ENCODE measurements at places on chromosomes 7 and 10.

DNA sequence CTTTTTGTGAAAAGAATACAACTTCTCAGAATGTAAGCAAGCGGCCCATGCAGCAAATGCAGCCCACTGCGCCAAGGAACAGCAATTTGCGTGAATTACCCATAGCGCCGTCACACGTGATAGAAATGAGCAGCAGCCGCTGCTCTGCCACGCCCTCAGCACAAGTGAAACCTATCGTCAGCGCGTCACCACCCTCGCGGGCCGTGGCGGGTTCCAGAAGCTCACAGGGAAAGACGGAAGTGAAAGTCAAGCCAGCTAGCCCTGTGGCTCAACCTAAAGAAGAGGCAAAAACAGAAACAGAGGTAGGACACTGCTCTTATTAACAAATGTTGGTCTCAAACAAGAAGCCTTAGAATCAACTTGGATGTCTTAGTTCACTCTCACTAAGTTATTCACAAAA is 70.5 kb downstream of the SHH start:
- no peak for DNase-seq

DNA sequence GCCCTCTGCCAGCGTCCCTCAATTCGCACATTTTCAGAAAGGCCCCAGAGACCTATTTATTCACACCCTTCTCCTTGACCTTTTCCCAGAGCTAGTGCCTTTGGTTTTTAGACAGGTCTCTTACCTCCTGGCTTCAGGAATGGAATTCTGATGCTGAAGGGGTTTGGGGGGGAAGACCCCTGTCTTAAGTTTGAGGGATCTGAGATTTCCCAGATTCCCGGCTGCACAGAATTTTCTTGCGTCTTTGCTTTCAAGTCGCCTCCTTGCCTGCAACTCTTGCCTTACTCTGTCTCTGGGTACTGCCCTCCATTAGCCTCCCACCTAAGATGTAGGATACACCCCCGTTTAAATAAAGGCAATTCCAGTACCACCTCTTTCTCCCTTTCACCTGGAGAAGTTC is 1.9 kb downstream of the GATA3 start:
- DNase-seq, result no peak

DNA sequence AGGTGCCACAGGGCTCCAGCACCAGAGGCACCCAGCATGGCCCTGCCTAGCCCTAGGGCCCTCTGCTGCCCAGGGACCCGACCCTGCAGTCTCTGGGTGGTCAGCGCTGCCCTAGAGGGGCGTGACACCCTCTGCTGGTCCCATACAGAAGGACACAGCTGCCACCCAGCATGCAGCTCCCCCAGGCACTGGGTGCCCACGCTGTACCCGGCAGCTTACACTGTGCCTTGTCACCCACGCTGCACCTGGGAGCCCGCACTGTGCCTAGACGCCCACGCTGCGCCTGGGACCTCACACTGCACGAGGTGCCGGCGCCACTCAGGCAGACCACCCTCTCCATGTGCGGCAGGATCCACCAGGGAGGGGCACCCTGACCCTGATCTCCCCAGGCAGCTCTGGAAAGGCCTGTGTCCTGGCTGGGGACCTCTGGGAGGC is 55.2 kb downstream of the PWWP2B start:
- DNase-seq, result peak; percentile 70

GRCh38 chr7:124411796-124412195 is 353.8 kb downstream of the GPR37 start:
- no peak for DNase-seq

DNA sequence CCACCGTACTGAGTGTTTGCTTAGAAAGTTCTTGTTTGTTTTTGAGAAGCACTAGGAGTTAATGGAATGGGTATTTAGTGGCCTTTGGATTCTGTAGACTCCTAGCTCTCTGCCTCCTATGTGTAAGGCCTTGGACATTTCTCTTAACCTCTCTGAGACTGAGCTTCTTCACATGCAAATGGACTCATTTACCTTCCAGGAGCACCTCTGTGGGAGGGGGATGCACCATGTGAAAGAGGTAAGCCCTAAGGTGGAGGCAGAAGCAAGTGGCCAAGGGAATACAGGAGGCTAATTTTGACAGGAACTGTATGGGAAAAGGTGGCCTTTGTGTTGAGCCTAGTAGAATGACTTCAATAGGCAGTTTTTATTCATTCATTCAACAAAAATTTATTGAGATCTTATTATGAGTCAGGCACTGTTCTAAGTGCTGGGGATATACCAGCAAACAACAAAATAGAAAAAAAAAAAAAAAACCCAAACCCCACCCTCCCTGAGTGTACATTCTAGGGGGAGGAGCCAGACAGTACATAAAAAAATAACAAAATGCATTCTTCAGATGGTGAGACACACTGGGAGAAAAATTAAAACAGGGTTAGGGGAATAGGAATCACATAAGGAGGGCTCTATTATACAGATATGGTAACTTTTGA is 9.2 kb upstream of the EPHA1 start:
- no peak for DNase-seq

GRCh38 chr10:132685101-132685891 is 100.7 kb downstream of the NKX6-2 start:
- peak; percentile 91 for DNase-seq

- DNase-seq, result no peak
Observed at GRCh38 chr7:130063036-130063435, 7.3 kb upstream of the KLHDC10 start.

DNA sequence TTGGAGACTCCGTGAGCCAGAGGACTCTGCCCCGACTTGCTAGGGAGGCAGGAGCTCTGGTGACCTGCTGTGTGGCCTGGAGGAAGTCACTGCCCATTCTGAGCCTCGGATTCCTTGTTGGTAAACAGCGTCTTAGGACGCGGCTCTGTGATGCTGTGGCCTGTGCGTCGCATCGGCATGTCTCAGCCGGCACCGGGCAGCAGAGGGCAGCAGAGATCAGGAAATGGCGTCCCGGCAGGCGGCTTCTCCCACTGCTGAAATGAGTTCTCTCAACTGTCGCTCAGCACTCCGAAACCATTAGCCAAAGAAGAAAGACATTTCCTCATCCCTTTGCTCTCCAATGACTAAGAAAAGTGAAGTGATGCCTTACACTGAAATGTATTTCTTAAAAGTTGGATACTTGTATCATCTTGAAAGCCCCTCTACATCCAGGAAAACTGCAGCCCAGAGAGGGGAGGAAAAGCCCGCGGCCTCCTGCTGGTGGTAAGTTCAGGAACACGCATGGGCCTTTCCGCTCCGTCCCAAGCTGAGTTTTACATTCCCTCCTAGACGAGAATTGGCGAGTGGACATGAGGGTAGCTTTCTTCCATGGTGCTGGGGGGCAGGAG is 91.7 kb downstream of the WDR11 start:
- peak; percentile 86 for DNase-seq

- no peak for DNase-seq
Observed at GRCh38 chr7:98945852-98946251, 67.5 kb downstream of the TRRAP start.

GRCh38 chr7:133051066-133051465 is 30.8 kb downstream of the CHCHD3 start:
- DNase-seq, result no peak

DNA sequence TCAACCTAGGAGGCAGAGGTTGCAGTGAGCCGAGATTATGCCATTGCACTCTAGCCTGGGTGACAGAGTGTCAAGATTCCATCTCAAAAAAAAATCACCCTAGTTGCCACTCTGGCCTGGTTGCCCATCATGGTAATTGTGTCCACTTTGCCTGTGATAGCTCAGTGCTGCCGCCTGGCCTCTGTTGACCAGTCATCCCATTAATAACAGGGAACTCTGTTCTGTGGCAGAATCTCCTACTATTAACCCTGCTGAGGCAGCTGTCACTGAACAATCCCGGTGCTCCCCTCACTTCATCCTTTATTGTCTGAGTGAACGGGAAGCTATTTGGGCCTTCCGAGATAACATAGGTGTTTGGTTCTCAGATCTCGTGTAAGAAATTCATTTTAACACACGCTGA is 14.6 kb downstream of the ZNF3 start:
- no peak for DNase-seq

DNA sequence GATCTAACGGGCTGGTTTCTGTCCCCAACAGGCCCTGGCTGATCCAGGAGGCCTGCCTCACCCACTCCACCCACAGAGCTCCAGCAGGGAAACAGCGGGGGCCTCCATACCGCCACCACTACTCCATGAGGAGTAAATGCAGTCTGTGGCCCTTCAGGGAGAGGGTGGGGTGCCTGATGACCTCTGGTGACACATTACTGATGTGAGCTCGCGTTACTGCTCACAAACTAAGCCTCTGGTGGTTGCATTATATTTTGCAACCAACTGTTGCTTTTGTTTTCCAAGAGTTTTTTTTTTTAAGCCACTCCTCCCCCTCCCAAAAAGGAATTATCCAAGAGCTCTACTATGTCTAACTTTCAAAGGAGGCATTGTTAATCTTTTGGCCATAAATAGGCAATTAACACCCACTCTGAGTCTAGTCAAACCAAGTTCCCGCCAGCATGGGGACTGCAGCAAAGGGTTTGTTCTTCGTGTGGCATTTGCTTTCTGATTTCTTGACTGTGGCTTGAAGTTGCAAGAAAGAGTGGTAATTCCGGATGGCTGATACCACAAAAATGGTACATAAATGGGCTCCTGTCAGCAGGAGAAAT is 72.6 kb downstream of the FAM53B start:
- peak; percentile 95 for DNase-seq

- DNase-seq, result no peak
Observed at GRCh38 chr10:80493522-80494051, 39.5 kb downstream of the TSPAN14 start.

- no peak for DNase-seq
Observed at GRCh38 chr7:110835849-110836248, 255.1 kb upstream of the LRRN3 start.

DNA sequence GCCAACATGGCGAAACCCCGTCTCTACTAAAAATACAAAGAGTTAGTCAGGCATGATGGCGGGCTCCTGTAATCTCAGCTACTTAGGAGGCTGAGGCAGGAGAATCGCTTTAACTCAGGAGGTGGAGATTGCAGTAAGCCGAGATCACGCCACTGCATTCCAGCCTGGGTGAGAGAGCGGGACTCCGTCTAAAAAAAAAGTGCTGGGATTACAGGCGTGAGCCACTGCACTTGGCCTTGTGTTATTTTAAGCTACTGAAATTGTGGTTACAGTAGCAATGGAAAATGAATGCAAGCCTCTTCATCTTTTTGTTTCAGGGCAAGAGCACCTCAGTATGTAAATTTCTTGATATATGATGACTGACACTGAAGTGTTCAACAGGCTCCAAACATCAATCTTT is 106.4 kb upstream of the IMMP2L start:
- no peak for DNase-seq

GRCh38 chr7:1059200-1060091 is 15.1 kb downstream of the GPR146 start:
- no peak for DNase-seq

- no peak for DNase-seq
Observed at GRCh38 chr7:98619450-98620321, 2.6 kb downstream of the NPTX2 start.

Measured in putamen (tissue), 1 donor.